ENCODE measurements at places on chromosomes 5 and 9. TPM values are rescaled to one million over a fixed set of nuclear protein-coding genes. Genes with fewer than 3 reads are reported as not detected.

Gene TAF11L6
- not detected for total RNA-seq

Gene PCDHGA11
- 5.3 TPM for total RNA-seq

Gene PLAC8L1
- 2.7 TPM for total RNA-seq

Gene LRRTM2
- 0.54 TPM for total RNA-seq

Gene NTRK2
- total RNA-seq: 4.8 TPM

Gene ACTBL2
- total RNA-seq: 11.6 TPM

Gene ELAVL2
- 22.2 TPM for total RNA-seq

Gene IRX2
- 7.0 TPM for total RNA-seq

Gene HTR1A
- not detected for total RNA-seq

Gene FSTL4
- not detected for total RNA-seq

Gene NOXA1
- 0.50 TPM for total RNA-seq

Gene FAM169A
- total RNA-seq: 11.9 TPM

Gene CDO1
- 3.9 TPM for total RNA-seq

GRCh38 chr9:107630156-107630555 is 140.6 kb upstream of the KLF4 start:
- no peak for DNase-seq

DNA sequence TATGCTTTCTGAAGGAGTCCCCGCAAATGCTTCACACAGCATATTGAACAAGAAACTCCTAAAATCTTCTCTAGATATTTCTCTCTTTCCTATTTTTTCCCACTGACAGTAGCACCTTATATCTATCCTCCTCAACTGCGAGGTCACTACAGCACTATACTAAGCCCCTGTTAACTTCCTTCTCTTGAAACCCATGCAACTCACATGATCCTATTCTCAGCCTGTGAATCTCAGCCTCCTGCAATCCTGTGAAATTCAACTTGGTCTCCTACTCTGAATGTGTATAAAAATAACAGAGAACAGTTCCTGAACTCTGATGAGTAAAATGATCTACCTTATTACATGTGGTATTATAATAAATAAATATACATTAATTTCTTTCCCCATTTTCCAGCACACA is 6.1 kb upstream of the PLGRKT start:
- no peak for DNase-seq

- no peak for DNase-seq
These were observed 83.0 kb downstream of the GRIA1 start for GRCh38 chr5:153573326-153574033.

DNA sequence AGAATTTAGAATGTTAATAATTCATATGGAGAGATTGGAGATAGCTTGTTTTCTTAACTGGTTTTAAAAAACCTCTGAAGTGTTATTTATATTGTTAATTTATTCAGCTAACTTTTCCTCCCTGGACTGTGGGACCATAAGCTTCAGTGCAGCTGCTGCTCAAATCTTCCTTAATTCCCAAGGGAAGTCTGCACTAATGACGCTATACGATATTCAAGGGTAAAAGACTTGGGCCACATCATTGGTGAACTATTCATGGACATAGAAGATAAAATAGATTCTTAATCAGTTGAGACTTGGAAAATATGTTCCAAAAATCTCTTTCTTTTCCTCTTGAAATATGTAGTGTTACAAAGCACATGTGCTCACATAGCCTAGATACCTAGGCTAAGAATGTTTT is 31.1 kb upstream of the GAS1 start:
- peak; percentile 15 for DNase-seq

GRCh38 chr9:4661611-4662010 is 483 bp upstream of the PLPP6 start:
- DNase-seq: peak; percentile 68

- no peak for DNase-seq
These were observed 142.9 kb downstream of the NR2F1-AS1 start for GRCh38 chr5:93438124-93438523.

- DNase-seq: no peak
These were observed 12.4 kb upstream of the SUB1 start for GRCh38 chr5:32572778-32573480.

DNA sequence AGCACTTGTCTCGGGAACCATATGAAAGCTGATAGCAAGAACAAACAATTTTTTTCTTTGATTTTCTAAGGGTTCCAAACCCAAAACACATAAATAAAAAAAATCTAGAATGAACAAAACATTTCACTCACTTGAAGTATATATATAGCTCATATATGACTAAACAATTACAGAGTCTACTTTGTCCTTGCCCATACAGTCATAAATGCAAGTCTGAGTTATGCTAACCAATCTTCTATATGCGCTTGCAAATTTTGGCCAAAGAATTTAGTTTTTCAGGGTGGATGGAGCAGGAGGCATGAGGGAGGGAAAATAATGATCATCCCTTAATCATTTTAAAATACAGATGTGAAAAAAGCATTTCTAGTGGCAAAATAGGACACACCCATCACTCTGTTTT is 370.1 kb downstream of the BNC2 start:
- DNase-seq: no peak

DNA sequence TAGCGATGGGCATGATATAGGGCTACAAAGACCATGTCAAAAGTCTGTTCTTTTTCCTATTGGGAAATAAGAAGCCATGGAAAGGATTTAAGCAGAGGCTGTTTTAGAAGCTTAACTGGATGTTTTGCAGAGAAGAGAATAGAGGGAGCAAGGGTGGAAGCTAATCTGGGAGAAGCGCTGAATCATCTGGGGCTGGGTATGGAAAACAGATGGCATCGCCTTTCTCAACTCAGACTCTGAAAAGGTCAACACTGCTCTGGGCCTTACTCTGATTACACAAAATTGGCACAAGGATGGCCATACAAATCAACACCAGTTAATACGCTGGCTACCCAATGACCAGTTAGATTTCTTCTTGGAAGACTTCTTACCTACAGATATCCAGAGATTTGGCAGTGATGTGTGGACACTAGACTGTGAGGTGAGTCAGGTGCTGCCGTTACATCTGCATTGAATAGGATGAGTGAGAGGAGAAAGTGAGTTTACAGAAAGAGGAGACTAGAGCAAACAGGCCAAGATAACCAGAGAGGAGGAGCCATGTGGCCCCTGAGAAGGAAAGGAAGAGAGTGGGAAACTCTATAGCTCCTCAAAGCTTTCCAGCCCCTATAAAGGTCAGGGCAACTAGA is 6.2 kb upstream of the TCERG1 start:
- no peak for DNase-seq

DNA sequence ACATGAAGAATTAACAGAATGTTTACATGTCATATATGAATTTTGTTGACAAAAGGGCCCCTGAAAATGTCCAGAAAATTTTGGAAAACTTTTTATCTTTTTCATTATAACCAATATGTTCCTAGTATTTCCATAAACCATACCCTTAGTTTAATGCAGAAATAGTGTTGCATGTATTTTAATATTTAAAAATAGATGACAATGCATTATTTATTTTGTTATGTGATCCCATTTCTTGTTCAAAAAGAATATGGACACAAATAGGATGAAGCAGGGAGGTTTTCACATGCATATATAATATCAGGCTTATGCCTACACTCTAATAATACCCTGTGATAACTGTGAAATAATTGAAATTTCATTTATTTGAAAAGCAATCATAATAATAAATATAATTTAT is 500.5 kb downstream of the CDH18 start:
- no peak for DNase-seq

DNA sequence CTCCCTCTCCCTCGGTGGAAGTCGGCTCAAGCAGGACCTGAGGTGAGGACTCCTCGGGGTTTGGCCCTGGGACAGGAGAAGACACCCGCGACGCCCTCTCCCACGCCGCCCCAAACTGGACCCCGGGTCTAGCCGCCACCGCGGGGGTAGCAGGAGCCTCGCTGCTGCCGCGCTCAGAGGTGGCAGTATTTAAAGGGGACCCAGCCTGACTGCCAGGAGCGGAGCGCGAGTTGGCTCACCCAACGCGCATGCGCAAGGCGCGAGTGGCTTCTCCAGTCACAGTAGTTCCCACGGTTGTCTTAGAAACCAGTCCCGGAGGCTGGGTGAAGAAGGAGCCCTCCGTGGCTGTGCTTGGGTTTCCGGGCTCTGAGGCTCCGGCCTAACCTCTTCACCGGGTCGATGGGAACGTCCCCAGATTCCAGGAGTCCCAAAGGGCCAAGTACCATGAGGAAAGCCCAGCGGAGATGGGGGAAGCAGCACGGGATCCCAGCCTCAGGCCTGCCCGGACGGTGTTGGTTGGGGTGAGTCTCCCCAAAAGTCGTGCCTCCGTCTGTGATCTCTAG is 477.8 kb downstream of the SPATA31A7 start:
- no peak for DNase-seq

DNA sequence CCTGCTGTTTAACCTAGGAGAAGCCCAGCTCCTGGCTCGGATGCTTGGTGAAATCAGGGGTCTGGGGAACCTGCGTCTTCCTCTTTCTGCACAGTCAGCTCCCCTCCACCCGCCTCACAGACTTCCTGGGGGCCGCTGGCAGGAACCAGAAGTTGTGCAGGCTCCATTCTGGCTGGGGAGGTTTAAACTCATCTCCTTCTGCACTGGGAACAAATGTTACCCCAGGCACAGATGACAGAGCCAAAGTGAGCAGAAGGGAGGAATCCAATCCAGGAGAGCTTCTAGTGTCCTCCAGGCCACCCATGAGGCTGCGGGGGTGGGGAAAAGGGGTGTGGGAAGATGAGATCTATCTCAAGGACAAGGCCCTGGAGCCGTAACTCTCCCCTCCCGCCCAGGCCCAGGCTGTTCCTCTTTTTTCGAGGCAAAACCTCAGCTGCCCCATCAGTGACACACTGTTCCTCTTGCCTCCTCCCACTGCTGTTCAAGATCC is 31.2 kb downstream of the KCNMB1 start:
- DNase-seq: no peak

GRCh38 chr9:131578731-131579504 is 33.6 kb downstream of the PRRT1B start:
- no peak for DNase-seq

DNA sequence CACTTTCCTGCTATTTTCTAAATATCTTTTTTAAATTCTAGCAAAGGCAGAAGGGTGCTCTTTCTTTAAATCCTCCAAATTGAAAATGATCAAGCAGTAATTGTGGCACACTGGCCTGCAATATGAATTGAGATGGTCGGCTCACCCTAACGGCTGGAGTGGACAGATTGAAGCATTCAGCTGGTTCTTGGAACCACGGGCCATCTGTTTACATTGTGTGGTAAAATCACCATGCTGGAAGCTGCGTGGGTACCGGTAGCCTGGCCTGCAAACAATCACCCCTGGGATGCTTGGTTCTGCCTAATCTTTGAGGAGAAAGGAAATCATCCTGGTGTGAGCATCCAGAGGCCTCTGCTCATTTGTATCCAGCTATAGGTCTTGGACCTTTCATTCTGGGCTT is 289.3 kb downstream of the ZNF608 start:
- no peak for DNase-seq

DNA sequence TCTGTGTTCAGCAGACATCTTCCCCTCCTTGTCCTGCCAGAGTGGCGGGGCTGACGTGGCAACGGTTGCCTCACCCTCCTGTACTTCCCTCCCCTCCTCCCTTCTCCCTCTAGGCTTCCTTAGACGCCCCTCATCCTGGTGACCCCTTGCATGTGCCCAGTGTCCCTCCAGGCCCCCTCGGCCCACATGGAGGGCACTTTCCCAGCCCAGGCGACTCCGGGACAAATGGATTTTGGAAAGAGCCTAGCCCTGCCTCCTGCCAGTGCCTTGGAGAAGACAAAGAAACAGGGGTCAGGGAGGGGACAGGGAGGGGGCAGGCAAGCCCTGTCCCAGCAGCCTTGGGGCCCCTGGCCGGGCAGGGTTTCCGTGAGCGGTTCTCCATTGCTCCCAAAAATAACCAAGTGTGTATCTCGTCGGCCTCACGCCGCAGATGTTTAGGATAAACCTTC is 38.3 kb upstream of the NEURL1B start:
- no peak for DNase-seq

- no peak for DNase-seq
These were observed 63.9 kb downstream of the ALDH1A1 start for GRCh38 chr9:72888943-72889342.

DNA sequence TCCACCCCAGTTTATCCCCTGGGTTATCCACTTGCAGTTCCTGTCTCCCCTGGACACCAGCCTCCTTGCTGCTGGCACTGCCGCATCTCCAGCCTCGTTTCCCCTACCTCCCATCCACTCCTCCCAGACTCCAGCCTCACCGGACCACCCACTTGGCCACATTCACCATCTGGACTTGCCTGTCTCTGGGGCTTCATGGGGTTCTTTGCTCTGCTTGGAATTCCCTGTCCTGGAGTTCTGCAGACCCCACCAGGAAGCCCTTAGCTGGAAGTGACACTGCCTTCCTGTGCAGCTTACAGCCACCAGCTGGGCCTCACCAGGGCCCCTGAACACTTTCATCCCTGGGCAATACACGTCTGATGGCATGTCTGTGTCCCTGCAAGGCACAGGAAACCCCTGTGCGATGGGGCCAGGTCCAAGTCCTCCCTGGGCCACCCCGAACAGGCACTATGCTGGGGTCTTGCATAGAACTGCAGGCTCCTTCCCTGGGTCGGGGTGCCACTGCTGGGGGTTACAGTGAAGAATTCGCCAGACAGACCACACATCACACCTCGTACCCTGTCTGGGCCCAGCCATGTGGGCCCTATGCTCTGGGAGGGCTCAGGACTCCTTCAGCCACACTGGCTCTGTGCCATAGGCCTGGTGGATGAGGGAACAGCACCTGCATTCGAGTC is 3.0 kb downstream of the FLT4 start:
- DNase-seq: no peak

DNA sequence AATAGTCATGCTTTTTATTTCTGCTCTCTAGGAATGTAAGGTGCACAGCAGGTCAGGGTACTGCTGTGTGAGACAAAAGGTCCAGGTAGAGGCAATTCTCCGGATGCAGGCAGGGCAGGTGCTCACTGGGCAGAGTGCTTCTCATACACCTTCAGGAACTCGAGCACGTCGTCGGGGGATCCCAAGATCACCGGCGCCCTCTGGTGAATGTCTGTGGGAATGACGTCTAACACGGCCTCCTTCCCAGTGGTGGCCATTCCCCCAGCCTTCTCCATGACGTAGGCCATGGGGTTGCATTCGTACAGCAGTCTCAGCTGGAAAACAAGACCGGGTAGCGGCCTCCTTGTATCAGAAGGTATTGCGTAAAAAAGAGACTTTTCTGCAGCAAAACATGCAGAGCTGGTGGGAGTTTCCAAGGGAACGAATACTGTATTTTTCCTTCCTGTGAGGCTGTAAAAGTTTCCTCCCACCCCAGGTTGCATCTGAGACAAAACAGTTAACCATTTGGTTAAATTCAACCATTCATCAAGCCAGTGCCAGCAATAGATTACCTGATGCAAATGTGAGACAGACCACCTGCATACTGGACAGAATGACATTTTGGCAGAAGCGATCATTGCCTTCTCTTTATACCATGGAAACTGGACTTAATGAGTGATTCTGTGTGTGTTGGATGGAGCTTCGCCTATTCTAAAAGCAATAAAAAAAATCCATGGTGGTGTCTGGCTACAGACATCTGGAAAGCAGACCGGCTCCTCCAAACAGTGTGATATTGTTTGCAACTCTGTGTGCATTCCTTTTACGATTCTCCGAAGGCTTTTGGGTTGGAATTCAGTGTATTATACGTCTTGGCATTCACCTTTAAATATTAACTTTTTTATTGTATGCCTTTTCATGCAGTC is 9.9 kb upstream of the FBP2 start:
- DNase-seq: peak; percentile 49

DNA sequence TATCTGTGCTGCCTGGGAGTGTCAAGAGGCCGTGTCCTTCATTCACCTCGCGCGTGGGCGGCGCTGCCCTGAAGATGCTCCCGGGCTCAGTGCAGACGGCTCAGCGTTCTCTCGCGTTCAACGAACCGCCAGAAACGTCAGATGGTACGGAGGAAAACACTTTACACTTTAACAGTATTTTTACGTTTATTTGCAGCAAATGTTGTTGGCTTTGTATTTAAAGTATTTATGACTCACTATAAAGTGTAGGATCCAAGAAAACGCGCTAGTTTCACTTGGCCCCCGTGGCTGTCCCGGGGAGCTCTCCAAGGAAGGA is 544 bp upstream of the ERCC6L2 start:
- no peak for DNase-seq
